ENCODE measurements at places on chromosomes 12 and 14.

- DNase-seq, result no peak
Measured at GRCh38 chr12:54411391-54412241, 7.5 kb downstream of the ITGA5 start.

- DNase-seq, result no peak
Measured at GRCh38 chr12:111467857-111468241, 62.1 kb downstream of the SH2B3 start.

DNA sequence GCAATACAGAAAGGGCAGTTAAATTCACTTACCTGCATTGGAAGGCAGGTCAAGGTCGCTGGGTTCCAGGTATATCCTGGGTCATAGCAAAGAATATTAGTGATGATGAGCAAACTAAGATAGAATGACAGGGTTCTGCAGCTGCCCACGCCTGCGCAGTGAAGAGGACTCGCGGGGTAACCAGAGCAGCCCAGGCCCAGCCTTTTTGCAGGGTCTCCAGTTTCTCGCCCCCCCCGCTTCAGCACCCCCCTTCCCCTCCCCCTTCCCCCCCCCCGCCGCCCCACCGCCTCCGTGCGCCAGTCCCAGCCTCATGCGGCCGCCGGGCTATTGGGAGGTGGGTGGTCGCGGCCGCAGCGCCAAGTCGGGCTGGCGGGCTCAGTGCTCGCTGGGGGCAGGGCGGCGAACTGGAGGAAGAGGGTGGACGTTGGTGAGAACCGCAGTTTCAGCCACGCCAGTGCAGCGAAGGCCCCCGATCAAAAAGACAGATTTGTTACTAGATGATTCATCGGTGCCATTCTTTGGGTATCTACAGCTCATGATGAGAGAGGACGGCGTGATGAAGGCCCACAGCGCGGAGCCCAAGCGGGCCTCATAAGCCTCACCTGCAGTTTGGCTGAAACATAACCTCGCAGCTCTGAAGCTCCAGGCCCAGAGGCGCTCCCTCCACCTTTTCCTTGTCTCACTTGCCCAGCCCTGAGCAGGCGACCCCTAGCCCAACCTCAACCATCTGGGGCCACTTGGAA is 20.2 kb downstream of the SLC2A3 start:
- DNase-seq, result no peak

DNA sequence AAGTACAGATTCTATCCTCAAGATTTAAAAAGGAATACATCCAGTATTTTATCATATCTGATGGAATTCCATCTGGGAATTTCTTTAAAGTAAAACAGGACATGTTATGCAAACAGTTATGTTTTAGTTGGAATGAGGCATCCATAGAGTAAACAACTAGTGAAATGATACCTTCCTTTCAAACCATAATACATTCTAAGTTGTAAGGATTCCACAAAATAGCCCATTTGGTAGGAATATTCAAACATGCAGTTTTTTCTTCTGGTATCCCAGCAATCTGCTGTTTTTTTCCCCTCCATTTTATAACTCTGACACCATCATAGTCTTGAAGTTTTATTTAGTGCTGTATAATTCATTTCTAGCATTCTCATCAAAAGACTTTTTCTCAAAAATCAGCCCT is 149.6 kb downstream of the ADAMTS20 start:
- no peak for DNase-seq

All from KBM-7 (cell line).